Kidney (tissue), 22 donors: ENCODE measurements at places on chromosomes 2 and 18.
A peak's percentile ranks its signal among the peaks of the same experiment; 100 is the strongest.

- no peak for DNase-seq
Observed at GRCh38 chr2:30823452-30823851, 16.2 kb upstream of the CAPN13 start.

GRCh38 chr2:183185534-183185933, 61.3 kb downstream of the NUP35 start:
- no peak for DNase-seq

- no peak for DNase-seq
Observed at GRCh38 chr2:159808032-159808425, 10.0 kb upstream of the CD302 start.

GRCh38 chr2:100524331-100524730, 38.5 kb upstream of the PDCL3 start:
- DNase-seq, result no peak

DNA sequence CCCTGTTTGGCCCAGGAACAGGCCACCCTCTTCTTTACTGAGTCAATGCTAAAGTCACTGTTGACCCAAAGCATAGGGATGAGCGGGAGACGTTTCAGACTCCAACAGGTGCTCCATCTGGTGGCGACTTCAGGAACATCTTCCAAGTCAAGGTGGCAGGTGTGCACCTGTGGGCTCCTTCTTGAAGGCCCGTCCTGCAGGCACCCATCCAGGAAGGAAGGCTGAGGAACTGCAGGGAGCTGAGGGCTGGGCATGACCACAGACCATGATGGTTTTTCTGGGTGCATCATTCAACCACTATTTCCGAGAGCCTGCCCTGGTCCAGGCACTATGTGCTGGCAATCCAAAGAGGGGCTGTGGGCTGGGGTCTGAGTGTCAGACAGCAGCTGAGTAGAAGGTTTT, 142.8 kb downstream of the NDUFA10 start:
- peak; percentile 83 for DNase-seq

GRCh38 chr2:208830203-208830602, 423.6 kb downstream of the PTH2R start:
- DNase-seq, result no peak

DNA sequence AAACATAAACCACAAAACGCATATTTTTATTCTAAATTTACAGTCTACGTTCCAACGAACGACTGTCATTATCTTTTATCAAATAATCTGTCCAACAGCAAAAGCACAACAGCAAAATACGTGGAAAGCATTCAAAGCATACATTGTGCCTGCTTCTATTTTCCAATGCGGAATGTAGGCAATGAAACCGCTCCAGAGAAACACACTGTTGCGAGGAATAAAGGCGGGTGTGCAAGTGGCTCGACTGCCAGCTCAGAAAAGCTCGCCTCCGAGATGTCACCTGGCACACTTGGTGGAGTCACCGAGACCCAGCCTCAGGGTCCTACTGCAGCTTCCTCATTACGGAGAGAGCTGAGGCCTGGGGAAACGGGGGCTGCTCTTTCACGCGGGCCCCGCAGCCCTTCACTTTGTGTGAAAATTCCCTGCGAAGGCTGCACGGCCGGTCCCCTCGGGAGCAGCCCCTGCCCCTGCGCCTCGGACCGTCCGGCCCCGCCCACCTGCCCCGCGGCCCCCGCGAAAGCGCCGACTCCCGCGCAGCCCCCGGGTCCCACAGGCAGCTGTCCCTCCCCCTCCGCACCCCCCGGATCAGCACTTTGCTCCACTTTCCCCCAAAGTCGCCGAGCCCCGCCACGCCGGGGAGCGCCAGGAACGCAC, 752 bp downstream of the MGAT4A start:
- DNase-seq, result peak; percentile 85

- no peak for DNase-seq
Observed at GRCh38 chr2:24577481-24577880, 86.4 kb downstream of the NCOA1 start.

GRCh38 chr2:189500456-189501160, 59.3 kb downstream of the WDR75 start:
- no peak for DNase-seq

DNA sequence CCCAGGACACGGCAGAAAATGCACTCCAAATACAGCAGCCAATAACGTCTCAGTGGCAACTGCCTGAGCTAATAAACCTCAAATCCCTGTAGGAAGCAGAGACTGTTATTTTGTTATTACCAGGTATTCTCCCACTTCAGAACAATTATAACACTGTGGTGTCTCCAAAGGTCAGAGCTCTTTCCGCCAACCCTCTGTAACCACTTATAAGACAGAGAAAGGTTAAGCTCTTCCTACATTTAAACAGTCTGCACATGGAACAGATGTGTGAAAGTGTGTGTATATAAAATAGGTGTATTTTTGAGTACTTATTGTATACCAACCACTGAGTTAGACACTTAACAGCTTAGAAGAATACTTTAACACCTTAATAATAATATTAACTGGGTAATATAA, 64.1 kb downstream of the FBXO15 start:
- no peak for DNase-seq

DNA sequence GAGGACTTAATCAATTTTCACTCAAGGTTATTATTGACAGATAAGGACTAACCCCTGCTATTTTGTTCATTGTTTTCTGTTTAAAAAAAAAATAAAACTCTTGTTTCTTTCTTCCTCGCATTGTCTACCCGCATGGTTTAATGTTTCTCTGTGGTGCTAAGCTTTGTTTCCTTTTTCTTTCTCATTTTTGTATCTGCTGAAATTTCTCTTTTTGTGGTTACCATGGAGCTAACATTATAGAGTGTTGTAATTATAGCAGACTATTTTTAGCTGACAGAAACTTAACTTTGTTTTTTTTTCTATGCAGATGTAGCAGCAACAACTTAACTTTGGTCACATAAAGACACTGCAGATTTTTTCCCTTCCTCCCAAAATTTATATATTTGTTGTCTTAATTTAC, 43.1 kb upstream of the CHN1 start:
- DNase-seq, result no peak

DNA sequence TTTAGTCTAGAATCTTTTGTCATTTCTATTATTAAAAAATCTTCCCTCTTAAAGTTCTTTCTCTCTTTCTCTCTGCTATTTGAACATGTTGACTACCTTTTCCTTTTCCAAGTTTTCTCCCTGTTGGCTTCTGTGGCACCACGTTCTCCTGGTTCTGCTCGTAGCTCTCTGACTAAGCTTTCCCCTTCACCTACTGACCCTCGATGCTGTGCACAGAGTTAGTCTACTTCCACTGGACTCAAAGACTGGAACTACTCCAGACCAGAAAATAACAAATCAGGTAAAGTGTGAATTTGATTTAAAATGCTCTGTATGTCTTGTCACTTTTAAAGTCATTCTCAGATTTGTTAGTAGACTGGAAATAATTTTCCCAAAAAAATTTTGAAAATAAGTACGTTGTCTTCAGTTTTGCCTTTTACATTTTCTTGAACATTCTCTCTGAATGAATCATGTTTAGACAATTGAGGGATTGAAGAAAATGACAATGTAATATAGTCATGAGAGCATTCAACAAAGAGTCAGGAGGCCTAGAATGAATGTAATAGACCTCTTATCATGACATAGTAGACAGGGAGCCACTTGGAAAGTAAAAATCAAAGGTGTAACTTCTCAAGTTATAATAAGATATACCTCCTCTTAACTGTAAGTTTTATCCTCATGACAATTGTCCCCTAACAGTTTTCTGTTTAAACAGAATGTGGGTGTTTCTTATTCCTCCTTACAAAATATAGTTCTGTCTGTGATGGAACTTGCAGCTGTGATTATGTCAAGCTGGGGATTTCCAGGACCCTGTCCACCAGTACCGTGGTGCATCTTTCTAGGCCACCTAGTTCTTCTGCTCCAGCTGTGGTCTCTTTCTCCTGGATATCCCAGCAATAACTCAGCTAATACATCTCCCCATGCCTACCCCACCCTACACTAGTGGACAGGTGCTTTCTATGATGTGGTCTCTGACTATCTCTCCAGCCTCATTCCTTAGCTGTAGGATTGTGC, 25.5 kb downstream of the ITPRID2 start:
- DNase-seq, result no peak

- no peak for DNase-seq
Observed at GRCh38 chr18:44051026-44051425, 629.7 kb upstream of the SETBP1 start.

GRCh38 chr2:120510751-120511395, 164.9 kb downstream of the INHBB start:
- DNase-seq, result peak; percentile 50

DNA sequence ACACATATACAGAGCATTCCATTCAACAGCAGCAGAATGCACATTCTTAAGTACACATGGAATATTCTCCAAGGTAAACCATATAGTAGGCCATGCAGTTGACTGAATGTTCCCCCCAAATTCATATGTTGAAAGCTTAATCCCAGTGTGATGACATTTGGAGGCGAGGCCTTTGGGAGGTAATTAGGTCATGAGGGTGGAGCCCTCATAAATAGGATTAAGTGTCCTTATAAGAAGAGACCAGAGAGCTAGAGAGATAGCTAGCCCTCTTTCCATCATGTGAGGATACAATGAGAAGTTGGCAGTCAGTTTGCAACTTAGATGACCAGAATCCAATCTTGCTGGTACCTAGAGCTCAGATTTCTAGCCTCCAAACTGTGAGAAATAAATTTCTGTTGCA, 27.6 kb downstream of the TMEM185B start:
- DNase-seq, result no peak

DNA sequence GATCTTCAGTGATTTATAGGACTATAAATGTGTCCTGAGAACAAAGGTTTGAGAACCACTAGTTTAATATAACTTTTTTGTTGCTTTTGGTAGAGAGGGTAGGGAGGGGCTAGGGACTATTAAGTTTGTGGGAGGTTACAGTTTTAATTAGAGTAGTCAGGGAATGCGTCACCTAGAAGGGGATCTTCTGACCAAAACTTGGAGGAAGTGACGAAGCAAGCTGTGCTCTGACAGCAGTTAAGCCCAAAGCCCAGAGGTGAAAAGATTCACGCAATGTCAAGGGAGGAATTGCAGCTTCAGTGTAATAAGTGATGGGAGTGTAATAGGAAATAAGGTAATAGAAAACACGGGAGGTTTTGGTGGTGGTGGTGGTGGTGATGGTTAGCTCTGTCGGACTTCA, 8.1 kb downstream of the TDRD15 start:
- no peak for DNase-seq

- DNase-seq, result no peak
Observed at GRCh38 chr2:219120082-219120481, 40.5 kb downstream of the NHEJ1 start.

GRCh38 chr18:52903857-52904256, 563.9 kb downstream of the DCC start:
- DNase-seq, result peak; percentile 33

DNA sequence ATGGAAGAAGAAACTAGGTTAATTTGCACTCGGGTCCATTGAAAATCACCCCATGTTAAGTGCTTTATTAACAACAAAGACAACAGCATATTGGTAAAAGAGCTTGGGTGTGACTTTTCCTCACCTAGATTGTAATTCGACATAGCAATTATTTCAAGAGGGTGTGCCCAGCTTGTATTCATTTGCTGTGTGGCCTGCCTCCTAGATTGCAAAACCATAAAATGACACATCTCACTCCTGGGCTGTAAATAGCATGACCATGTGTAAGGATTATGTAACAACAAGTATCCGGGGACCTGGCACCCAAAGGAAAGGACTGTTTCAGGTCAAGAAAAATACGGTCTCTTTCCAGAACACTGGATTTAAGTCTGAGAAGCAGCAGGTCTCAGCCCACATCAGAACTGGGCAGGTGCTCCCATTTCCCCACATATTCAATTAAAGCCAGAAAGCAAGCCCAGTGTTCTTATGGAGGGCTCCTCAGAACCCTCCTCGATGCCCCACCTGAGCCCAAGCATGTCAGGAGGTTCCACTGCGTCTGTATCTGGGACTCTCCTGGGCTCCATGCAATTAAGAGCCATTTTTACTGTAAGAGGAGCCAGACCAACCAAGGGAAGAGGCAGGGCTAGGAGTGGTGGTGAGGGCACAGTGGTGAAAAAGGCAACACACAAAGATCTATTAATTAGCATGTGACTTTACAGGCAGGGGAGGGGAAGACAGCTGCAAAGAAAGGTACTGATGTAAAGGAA, 39.2 kb downstream of the MREG start:
- DNase-seq, result no peak

DNA sequence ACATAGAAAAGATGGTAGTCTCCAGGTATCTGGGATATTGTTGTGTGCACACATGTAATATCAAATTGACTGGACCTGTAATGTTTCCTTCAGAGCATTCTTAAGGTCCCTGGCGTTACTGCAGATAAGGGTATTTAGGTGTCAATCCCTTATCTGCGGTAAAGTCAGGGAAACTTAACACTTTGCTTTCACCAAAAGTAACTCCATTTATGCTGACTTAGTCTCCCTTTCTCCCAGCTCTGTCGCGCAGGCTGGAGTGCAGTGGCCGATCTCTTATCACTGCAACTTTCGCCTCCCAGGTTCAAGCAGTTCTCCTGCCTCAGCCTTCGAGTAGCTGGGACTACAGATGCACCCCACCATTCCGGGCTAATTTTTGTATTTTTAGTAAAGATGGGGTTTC, 1.8 kb downstream of the CNNM3 start:
- DNase-seq, result no peak

- DNase-seq, result peak; percentile 75
Observed at GRCh38 chr2:158457092-158457825, 507 bp downstream of the PKP4 start.

- DNase-seq, result no peak
Observed at GRCh38 chr2:88027697-88028389, 11.5 kb upstream of the RNU2-63P start.

- DNase-seq, result peak; percentile 47
Observed at GRCh38 chr2:28137221-28137620, 246.7 kb downstream of the BABAM2 start.

DNA sequence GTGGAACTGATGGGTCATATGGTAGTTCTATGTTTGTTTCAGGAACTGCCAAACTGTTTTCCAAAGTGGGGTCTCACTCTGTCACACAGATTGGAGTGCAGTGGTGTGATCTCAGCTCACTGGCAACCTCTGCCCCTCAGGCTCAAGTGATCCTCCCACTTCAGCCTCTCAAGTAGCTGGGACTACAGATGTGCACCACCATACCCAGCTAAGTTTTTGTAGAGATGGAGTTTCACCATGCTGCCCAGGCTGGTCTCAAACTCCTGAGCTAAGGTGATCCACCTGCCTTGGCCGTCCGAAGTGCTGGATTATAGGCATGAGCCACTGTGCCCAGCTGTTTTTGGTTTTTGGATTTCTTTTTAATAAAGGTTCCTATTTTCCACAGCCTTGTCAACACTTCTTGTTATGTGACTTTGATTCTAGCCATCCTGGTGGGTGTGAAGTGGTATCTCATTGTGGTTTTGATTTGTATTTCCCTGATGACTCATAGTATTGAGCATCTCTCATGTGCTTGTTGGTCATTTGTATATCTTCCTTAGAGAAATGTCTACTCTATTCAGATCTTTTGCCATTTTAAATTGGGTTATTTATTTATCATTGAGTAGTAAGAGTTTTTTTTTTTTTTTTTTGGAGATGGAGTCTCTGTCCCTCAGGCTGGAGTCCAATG, 22.8 kb downstream of the NPC1 start:
- no peak for DNase-seq

GRCh38 chr18:13452388-13452811, 233.8 kb downstream of the LDLRAD4 start:
- DNase-seq, result no peak
